ENCODE measurements at places on chromosomes 2 and 18.
A peak's percentile ranks its signal among the peaks of the same experiment; 100 is the strongest.

GRCh38 chr2:130820279-130820861 is 16.3 kb upstream of the ARHGEF4 start:
- DNase-seq = no peak

DNA sequence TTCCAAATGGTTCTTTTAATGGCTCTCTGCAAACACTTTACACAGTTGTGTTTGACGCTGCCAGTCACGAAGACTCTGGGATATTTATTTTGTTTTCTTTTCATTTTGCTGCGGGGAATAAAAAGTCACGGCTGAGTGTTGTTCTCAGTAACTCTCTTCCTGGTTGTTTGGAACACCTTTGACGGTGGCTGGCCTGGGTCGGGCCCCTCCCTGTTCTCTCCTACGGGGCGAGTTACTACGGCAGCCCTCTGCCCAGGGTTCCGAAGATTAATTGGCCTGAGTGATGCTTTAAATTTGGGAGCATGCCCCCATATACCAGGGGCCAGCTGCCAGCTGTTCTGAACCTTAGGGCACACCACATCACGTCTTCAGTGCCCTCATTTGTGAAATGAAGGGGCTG is 84.7 kb downstream of the GATA6 start:
- no peak for DNase-seq

GRCh38 chr2:53098696-53099078 is 668.9 kb upstream of the CHAC2 start:
- DNase-seq = no peak

- peak; percentile 99 for DNase-seq
Measured at GRCh38 chr2:224101820-224102630, 62.9 kb upstream of the SERPINE2 start.

- DNase-seq = no peak
Measured at GRCh38 chr2:192437653-192438052, 242.9 kb upstream of the TMEFF2 start.

DNA sequence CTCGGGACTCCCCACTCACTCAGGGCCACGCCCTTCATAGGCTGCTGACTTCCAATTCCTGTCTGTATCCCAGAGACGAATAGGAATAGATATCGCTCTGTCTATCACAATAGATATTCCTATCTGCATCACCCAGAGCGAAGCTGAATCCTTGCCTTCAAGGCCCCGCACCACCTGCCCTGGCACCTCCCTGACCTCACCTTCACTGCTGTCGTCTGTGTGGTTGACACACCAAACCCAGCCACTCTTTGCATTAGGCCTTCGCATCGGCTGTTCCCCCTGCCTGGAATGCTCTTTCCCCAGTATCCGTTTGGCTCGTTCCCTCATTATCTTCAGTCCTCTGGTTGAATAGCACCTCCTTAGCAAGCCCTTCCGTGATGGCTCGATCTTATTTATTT is 43.5 kb downstream of the ATOH8 start:
- no peak for DNase-seq

DNA sequence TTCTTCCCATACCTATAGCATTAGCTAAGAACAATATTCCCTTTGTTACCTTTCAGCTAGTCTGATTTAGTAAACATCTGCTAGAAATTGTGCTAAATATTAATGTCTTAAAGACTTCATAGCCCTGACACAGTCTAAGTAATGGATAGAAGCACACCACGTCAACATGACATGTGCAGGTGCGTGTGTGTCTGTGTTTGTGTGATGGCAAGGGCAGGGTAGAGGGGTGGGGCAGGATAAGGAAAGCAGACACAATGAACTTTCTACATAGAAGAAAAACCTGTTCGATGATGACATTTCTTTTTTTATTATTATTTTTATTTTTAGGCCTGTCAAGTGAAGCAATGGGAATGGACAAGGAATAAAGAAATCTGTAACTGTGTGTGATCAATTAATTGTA is 223.3 kb downstream of the NOL4 start:
- DNase-seq = no peak

DNA sequence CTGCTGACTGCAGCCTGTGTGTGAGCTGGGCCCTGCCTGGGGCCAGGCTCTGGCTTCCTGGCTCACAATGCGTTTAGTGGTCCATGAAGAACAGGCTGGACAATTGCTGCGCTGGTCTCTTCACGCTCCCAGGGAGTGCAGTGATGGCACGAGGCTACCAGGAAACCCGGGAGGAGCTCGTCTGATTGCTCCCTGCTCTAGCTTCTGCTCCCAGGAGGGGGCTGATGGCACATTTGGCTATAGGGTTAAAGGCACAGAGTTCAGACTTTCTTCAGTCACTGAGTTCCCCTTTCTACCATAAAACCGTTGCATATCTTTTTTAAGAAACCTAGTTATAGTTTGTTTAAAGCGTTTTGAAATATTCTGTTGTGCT is 60.1 kb downstream of the KCNF1 start:
- DNase-seq = no peak

GRCh38 chr2:213246497-213247281 is 37.6 kb upstream of the SPAG16 start:
- DNase-seq = no peak
